ENCODE measurements at places on chromosomes 16 and 17.

- DNase-seq = no peak
Observed at GRCh38 chr17:9330611-9331271, 244.9 kb downstream of the STX8 start.

GRCh38 chr17:5919089-5919488, 151.1 kb upstream of the WSCD1 start:
- no peak for DNase-seq

DNA sequence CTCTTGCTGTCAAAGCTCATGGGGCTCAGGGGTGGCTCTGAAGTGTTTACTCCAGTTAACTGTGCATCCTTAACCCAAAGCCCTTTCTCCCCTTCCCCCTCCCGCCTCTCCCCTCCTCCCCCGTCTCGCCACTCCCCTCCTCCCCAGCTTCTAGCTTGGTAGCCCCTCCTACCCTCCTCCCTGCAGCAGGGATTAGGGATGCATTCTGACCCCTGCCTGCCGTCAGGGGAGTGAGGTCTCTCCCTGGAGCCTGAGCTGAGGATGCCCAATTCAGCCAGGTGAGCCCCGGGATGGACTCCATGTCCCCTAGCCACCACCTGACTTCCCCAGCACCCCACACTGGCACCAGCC, 1.6 kb downstream of the HS3ST6 start:
- no peak for DNase-seq

DNA sequence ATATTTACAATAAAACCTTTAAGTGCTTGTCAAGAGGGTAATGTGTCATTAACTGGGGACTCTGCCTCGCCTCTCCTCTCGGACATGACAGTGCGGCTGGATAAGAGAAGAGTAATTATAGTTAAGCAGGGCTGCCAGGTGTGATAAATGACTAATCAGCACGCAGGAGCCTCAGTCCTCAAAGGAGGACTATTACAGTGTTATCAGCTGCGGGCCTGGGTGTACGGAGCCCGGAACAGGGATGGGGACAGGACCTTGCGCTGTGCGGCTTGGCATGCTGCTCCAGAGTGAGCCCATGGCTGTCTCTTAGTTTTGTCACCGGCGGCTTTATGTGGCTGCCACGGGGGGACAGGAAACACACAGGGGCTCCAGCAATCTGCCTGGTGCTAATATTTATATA, 607.2 kb downstream of the MAF start:
- DNase-seq = no peak

DNA sequence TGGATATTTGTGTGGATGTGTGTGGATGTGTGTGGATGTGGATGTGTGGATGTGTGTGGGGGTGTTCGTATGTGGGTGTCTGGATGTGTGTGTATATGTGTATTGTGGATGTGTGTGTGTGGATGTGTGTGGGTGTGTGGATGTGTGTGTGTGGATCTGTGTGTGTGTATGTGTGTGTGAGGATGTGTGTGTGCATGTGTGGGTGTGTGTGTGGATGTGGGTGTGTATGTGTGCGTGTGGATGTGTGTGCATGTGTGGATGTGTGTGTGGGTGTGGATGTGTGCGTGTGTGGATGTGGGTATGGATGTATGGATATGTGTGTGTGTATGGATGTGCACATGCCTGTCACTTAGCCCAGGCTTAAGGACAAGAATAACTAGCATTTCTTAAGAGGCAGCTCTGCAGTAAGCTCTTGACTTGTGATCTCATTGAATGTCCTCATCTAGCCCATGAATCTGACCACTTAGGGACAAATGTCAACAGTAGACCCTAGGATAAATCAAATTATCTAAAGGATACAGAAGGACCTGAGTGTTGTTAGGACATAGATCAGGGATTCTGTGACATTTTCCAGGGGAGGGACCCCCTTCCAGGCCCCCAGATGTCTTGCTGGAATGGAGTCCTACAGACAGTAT, 83.5 kb downstream of the BMERB1 start:
- no peak for DNase-seq

DNA sequence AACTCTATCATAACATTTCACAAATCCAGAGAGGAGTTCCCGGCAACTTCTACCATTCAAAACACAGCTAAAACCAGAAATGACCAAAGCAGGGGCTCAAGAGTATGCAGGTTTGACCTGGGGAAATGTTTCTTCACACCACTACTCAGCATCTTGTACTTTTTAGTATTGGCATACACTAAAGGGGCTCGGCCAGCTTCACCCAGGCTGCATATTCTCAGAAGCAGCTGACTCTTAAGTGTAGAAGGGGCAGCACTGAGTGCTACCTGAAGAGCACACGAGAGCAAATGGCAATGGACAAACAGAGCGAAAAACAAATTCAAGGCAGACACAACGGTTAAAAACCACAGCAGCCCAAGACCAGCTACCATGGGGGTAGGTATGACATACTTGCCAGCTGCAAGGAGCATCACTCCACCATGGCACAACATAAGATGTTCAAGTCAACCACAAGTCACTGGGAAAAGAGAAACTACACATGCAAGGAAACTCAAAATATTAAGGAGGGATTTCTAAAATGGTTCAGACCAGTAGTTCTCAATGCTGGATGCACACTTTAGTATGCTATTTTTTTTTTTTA, 34.4 kb downstream of the N4BP1 start:
- DNase-seq = no peak

GRCh38 chr17:75707079-75707571, 14.1 kb upstream of the ITGB4 start:
- DNase-seq = no peak

GRCh38 chr16:87697256-87697655, 68.5 kb downstream of the KLHDC4 start:
- no peak for DNase-seq

GRCh38 chr17:76879691-76880090, 11.5 kb downstream of the MGAT5B start:
- DNase-seq = no peak

DNA sequence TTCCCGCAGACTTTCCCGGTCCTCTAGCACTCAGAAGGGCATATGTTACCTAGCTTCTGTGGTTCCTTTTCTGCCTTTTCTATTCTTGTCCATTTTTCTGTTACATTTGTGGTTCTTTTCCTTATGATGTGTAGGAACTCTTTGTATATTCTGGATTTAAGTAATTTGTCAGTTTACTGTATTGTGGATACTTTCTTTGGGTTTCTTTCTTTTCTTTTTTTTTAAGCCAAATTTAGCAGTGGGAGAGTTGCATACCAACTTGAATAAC, 657 bp downstream of the ALDH3A2 start:
- no peak for DNase-seq

DNA sequence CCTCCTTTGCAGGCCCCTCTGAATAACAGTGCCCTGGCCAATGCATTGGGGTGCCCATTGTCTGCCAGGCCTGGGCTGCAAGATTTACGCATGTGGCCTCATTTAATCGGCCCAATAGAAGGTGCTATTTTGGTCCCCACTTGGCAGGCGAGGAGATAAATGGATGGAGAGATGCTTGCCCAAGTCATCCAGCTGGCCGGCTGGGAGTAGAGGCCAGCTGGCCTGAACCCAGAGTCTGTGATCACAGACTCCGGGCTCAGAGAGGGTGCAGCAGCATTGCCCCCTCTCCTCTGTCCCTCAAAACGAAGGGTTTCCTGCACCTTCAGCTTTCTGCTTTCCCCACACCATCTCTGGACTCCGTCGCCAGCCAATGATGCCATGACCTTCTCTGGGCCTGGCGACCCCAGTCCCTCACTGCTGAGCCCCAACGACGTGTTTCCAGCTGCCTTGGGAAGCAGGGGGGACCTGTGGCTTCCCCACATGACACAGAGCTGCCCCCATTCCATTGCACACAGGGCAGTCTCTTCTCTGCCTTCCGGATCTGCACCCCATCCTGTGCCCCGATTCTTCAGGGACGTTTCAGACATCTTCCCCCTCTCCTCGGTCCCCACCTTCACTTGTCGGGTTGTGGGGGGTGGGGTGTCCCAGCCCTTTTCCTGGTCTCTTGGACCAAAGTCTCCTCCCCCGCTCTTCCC, 3.5 kb upstream of the ADGRG1 start:
- DNase-seq = no peak

DNA sequence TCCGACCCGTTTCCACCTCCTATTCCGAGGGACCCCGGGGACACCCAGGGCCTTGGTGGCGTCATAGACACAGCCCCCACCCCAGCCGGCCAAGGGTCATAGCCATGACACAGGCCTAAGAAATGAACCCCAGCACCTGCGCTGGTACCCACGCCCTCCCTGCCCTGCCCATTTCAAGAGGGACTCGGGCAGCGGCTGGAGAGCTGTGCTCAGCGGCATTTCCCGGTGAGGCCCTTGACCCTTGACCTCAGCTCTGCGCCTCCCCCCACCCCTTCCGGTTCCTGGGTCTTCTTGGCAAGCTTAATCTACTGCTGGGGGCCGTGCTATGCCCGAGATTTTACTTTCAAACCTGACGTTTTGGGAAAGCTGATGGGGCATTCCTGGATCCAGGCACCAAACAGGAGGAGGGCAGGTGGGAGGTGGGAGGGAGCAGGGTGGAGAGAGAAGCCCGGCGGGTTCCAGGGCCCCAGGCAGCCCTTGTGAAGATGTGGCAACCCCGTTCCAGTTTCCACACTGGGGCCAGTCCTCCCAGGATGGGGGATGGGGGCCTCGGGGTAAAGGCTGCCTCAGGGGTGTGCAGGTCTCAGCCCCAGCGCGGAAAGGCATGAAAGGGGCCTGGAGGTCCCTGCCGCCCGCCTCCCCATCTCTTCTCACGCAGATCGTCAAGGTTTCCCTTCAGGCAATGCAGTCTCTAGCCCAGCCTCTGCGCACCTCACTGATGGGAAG, at the start of gene SLC22A31:
SLC22A31 (minus strand) TSS at position 414 of the 726 bp plus-strand sequence; CDS start at position 378, 36 bp downstream.
- no peak for DNase-seq

DNA sequence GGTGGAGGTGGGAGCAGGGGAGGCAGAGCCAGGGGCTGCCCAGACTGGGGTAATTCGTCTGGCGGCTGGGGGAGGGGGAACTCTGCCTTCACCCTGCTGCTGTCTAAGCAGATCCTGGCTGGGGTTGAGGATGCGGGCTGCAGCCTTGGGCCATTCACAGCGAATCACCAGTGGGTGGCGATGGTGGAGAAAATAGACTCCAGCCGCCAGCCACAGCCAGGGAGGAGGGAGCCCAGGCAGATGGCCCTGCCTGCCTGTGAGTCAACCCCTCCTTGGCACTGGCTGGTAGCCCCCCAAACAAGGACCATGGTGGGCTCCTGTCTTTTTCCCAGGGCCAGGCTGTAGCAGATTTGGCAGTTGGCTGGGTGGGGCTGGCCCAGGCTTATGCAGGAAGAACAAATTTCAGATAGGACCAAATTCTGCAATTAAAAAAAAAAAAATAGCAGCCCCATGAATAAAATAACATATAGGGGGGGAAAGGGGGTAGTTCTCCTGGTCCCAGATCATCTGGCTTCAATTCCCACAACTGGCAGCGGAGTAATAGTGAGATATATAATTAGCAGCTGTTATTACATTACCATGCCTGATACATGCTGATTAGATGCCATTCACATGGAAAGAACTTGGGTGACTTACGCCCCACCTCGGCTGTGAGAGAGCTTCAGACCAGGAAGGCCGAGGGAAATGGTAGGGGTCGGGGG, 41.5 kb upstream of the CDH5 start:
- DNase-seq = no peak

- no peak for DNase-seq
Observed at GRCh38 chr17:58870747-58871146, 115.1 kb downstream of the PPM1E start.

DNA sequence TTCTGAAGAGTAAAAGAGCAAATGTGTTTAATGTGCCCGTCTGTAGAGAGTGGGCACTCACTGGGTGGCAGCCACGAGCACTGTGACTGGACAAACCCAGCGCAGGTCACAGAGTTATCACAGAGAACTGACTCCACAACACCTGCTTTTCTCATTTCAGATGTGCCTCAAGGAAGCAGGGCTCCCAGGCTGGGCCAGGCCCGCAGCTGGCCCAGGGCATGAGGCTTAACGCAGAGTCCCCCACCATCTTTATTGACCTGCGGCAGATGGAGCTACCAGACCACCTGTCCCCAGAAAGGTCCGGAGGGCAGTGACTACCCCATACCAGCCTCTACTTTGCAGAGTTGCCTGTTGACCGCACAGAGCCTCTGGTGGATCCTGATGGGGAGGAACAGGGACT, 11.9 kb downstream of the DNAAF8 start:
- DNase-seq = no peak

DNA sequence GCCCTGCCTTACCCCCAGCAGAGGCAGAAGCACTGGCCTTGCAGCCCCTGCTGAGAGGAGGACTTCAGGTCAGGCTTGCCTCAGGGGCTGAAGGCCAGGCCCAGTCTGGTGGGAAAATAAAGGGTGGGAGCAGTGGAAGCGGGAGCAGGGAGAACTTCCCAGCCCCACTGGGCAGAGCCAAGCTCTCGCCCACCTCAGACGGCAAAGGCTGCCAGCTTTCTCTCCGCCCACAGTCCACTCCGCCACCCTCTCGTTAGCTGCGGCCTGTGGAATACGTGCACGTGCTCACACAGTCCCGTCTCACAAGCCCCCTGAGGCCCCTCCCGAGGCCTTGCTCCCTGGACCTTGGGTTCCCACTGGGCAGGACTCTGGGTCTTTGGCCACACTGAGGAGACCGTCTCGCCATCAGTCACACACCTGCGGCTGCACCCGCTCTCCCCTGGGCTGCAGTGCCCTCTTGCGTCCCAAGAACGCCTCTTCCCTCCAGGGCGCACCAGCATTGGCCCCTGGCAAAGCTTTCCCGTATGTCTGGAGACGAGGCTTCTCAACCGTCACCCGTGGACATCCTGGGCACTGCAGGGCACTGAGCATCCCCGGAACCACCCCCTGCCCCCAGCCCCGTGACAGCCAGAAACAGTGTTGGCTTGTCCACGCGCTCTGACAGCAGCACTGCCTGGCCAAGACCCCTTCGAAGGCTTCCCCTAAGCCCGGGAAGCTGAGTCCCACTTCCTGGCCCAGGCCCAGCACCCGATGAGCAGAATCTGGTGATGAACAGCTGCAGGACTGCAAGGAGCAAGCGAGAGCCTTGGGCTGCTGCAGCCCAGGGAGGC, 8.3 kb downstream of the MRPL28 start:
- peak; percentile 71 for DNase-seq

DNA sequence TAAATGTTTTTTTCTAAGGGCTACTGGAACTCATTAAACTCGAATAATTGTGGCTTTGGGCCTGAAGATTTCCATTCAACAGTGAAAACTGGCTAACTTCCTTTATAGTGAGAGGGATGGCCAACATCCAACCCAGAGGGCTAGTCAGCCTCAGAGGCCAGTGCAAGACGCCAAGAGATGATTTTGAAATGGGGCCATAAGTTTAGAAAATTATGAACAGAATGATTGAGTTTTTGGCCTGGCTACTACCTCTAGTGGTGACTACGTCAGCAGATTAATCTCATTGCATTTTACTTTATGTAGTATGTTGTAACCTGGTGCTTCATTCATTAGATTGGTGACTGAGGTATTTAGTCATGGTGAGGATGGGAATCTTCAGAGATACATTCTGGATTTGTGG, 28.4 kb downstream of the HAPSTR1 start:
- no peak for DNase-seq
